ENCODE measurements at places on chromosomes 11 and 22.
A peak's percentile ranks its signal among the peaks of the same experiment; 100 is the strongest.

DNA sequence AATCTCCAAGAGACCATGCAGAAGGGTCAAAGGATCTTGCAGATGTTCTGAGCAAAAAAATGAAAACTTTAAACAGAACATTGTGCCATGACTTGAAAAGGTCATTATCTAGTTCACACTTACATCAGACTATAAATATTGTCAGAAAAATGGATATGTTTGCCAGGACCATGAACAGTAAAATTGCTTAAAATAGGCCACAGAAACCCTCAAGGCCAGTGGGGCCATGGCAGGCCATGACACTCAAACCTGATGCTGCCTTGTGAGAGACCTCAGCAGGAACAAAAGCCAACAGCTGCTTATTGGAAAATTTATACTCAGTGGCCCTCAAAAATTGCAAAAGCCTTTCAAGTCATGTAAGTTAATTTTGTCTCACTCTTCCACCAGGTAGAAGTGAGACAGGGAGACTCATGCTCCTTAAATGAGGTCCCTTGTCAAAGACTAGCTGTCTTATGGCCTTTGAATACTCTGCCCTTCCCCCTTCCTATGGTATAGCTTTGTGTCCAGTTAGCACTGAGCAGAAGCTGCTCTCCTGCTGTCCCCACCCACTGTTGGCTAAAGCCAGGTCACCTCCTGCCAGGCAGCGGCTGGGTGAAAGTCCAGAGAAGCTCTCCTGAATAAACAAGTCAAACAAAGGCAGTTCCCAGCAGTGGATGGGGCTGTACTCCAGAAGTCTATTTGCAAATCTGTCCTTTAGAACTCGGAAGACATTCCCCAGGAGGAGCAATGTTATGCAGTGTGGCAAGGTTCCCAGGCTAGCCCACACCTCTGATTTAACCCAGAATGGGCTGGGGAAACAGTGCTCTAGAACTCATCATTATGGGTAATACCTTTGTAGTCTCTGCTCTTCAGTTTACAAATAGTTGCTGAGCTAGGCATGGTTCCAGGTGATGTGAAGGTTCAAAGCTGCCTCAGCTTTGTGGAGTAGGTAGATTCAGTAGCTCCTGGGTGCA is 21.4 kb downstream of the ADM start:
- DNase-seq = no peak

DNA sequence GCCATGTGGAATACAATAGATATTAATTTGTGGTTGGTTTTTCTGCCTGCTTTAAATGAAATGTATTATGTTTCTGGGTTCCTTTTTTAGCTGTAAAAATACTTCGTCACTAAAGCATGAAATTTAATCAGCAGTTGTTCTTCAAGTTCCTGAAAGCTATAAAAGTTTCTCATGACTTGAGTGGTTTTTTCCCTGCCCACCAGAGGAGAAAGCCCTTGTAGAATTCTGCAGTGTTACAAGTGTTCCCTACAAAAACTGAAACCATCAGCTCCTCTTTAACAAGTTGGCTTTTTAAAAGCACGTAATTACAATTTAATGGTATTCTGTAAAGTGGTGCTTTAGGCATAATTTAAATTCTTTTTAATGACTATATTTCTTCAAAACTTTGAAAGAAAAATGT is 56.2 kb downstream of the PANX1 start:
- no peak for DNase-seq

GRCh38 chr11:17811352-17811751 is 76.8 kb downstream of the KCNC1 start:
- no peak for DNase-seq

DNA sequence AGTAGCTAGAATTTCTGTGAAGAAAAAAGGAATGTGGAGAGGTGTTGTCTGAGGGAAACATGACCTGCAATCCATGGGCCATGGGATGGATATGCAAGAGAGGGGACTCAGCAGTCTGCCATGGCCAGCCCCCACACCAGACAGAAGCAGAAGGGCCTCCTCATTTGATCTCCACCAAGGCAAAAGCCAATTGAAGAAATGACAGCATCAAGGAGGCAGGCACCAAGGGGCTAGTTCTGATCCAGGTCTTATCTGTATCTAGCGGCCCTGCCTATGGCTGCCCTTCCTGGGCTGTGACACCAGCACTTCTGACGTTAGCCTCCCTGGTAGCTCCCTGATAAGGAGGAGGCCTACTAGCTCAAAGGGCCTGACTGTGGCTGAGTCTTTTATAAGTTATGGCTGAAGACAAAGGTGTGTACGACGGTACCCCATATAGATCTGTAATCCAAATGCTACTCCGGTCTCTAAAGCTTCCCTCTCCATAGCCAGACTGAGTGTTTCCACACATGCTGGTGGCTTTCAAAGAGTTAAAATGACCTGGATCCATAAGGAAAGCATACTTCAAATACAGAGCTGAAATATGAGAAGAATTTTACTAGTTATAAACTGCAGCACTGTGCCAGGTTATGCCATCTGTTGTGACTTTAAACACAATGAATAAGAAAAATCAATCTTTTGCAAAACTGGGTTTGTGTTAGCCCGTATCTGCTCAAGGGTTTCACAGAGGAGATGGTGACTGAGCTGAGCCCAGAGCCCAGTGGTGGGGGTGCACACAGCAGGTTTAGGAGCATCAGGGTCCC is 34.4 kb downstream of the HIRA start:
- DNase-seq = no peak

DNA sequence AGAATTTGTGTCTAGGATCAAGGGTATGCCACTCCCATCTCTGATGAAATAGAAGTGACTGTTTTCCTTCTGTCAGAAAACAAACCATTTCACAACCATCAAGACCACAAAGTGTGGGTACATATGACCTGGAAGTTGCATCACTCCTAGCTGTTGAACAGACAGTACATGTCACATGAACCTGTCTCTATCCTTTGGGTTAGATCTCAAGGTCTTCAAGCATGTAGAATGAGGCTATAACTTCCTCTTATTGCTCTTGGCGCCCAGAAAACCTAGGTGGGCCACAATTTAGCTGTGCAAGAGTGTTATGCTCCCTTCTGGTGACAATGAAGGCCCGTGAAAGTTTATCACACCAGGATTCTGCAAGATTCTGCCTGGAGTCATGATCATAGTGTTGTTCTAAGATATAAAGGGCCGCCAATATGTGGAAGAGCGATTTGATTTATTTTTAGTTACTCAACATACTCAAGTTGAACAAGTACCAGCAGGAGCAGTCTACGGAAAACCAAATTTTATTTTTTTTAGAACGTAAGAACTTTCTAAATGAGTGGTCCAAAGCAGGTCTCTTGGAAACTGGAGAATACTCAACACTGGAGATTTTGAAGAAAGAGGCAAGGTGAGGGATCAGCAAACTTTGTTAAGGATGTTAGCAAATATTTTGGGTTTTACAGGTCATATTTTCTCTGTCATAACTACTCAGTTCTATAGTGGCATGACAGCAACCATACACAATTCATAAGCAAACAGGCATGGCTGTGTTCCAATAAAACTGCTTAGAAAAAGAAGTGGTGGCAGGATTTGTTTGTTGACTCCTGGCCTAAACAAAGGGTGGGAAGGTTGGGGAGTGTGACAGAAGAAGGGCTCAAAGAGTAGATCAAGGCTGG is 101.8 kb downstream of the USP35 start:
- DNase-seq = peak; percentile 65

GRCh38 chr11:128789497-128790150 is 77.5 kb downstream of the KCNJ1 start:
- no peak for DNase-seq

DNA sequence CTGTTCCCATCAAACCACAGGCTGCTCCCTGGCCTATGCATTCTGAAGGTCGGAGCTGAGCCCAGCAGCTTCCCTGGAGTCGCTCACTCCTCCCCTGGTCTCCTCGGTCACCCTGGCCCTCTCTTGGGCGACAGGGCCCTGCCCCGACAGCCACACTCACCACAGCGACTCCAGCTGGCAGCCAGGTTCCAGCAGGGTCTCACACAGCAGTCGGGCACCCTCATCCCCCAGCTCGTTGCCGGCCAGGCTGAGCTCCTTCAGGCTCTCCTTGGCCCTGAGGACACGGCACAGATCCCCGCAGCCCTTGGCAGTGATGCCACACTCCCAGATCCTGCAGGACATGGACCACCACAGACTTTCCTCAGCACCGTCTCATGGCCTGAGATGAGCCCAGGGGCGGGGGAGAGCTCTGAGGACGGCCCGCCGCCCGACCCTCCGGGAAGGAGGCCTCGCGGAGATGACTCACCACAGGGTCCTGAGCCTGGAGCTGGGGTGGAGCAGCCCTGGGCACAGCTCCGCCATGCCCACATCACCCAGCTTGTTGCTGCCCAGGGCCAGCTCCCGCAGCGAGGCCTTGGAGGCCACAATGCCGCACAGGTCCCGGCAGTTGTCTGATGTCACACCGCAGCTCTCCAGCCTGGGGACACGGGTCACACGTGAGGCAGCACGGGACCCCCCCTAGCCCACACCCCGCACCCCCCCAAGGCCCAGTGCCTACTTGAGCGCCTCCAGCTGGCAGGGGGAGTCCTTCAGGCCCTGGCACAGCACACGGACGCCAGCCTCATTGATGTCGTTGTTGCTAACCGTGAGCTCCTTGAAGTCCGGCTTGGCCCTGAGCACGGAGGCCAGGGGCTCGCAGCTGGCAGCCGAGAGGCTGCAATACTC is 8.5 kb downstream of the RNH1 start:
- DNase-seq = no peak

DNA sequence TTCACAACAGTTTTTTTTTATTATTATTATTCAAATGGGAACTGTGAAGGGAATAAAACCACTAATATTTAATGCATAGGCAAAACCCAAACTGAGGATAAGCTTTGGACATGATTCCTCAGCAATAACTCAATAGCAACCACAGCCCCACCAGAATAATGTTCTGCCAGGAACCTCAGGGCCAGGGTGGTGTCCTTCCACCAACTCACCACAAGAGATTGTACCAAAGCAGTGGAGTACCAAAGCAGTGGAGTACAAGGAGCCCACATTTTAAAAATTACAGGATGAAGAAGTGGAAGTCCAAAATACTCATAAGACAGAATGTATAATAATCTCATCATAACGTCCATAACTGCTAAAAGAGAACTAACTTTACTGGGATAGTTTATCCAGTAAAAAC is 32.5 kb upstream of the FZD4 start:
- DNase-seq = no peak

- no peak for DNase-seq
These were observed 411 bp downstream of the ACTN3 start for GRCh38 chr11:66546966-66547661.

DNA sequence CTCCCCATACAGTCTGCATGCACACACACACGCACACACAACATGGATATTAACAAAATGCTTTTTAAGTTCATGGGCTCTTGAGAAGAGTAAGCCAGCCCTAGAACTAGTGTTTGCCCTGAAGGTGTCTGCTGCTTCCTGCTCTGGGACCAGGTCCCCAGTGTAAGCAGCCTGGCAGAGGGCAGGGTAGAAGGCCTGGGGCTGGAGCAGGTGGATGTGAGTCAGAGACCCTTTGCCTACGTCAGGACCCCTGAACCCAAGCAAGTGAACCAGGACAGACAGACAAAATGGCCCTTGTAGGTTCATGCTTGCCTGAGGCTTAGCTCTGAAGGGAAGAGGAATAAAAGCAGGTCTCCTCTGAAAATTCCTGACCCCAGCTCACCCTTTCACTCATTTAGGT is 357.9 kb downstream of the TBC1D22A start:
- no peak for DNase-seq

- DNase-seq = no peak
These were observed 19.8 kb downstream of the CASP5 start for GRCh38 chr11:105003151-105003550.

DNA sequence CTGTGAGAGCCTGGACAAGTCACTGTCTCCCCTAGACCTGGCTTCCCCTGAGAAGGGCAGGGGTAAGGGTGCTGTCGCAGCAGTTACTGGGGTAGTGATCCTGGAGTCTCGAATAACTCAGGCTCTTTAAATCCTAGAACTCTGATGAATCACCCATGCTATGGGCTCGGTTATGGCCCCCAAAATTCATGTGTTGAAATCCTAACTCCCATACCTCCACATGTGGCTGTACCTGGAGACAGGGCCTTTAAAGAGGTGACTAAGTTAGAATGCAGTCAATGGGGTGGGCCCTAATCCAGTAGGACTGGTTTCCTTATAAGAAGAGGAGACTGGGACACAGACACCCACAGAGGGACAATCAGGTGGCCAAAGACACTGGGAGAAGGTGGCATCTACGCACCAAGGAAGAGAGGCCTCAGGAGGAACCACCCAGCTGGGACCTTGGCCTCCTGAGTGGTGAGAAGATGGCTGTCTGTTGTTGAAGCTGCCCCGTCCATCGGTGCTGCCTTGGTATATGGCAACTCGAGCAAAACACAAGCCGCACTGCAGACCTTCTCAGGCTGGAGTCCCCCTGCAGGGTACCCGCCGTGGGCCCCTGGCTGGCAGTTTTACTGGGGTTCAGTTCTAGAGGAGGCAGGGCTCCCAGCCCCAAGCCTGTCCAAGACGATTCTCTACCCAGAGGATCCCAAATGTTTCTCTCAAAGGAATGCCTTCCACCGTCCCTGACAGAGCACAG is 48.8 kb upstream of the SHISAL1 start:
- no peak for DNase-seq

GRCh38 chr11:1298695-1299492 is 10.5 kb downstream of the TOLLIP start:
- DNase-seq = no peak

DNA sequence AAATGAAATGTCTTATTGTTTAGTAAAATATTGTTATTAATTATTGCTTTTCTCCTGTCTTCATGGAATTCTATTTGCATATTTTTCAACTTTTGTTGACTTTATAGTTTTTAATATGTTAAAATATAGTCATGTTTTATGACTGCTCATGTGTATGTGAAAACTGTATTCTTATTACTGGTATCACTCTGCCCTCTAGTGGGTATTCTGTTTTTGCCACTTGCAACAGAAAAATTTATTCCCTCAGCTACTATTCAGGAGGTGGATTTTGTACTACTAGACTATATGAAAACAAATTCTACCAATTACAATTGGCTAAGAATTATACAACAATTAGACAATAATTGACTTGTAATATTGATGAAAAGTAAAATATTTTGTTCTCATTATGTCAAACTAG is 45.0 kb downstream of the OR4C6 start:
- DNase-seq = peak; percentile 51

GRCh38 chr11:78656984-78657383 is 82.3 kb upstream of the NARS2 start:
- no peak for DNase-seq

- no peak for DNase-seq
These were observed 44.5 kb upstream of the RRM1 start for GRCh38 chr11:4050138-4050537.

- DNase-seq = no peak
These were observed 988.1 kb downstream of the NTM start for GRCh38 chr11:132358573-132358953.

DNA sequence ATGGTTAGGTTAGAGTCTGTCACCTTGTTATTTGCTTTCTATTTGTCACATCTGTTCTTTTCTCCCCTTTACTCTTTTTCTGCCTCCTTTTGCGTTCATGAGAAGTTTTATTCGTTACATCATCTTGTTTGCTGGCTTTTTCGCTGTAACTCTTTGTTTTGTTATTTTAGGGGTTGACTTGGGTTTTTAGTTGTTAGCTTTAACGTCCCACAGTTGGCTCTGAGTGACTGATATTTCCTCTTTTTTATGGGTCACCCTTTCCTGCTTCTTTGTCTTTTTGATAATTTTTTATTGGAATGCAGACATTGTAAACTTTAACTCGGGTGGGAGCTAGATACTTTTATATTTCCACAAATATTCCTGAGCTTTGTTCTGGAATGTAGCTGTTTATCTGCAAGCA is 13.3 kb upstream of the TNNT3 start:
- DNase-seq = no peak

Data from Jurkat, Clone E6-1 (cell line).